CD4-positive, alpha-beta T cell treated with Interleukin-15 for 1 hour (primary cell): ENCODE measurements at places on chromosomes 5 and 9.

DNA sequence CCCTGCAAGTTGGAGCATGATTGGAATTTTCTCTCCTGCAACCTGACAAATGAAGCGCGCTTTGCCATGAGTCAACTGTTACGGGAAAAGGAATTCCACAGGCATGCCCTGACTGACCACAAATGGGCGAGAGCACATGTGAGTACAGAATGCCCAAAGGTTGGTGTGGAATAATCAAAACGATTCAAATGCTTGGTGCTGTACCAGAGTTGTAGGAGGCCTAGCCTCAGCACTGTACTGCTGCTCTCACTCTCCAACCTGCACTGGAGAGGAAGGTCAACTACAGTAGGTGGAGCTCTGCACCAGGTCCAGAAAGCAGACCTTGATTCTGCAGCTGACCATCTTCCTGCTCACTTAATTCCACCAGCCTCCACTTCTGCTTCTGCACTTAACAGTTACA, 406.9 kb upstream of the ACTBL2 start:
- DNase-seq = no peak

DNA sequence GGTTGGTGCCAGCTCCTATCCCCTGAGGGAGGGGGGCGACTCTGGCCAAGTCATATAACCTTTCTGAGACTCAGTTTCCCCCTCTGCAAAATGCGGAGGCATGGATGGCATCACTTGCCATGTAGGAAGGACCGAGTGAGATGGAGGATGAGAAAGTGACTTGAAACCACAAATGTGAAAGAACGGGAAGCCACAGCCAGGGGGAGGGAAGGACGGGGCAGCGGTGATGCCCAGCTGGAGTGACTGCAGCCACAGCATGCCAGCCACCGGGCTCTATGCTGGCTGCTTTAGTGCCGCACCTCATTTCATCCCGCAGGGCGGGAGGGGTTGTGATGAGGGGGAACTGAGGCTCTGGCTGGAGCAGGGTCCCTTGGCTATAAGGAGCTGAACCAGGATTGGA, 74.5 kb downstream of the HMCN2 start:
- no peak for DNase-seq

DNA sequence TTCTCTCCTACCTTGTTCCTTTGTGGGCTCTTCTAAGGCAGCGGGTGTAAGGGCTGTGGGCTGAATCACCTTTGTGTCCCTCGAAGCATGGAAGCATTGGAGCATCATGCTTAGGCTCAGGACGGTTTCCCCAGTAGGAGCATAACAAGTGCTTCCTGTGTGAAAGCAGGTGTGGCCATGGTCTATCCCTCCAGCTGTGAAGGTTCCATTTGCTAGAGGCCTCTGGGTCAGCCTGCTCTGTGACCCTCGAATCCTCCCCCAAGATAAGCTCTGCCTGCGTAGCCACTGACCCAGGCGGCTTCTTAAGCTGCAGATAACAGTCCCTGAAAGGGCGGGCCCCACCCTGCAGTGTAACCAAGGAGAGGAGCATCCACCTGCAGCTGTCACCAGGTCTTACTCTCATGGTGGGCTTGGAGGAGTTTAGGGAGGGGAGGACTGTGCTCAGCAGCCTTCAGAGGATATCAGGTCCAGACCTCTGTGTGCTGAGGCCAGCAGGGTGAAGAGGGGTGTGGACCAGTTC, 8.4 kb upstream of the NDST1 start:
- no peak for DNase-seq

DNA sequence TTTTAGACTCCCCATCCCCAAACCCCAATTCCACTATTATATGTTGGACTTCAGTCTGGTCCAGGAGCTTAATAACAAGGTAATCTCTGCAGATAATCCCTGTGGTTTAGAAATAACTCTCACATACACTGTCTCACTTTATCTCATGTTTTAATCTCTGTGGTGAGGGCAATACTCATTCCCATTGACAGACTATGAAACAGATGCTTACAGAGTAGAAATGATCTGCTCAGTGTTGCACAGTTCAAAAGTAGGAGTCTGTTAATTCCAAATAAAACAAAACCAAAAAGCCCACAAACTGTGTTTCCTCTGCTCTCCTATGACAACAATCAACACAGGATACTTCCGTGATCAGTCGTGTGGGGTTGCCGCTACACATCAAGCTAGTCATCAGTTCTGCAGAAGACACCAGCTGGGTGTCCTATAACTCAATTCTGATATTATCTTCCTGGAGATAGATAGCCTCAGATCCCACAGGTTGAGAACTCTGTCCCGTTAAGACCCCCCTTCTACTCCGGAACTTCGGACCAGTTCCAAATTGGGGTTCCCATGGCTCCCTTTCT, 26.3 kb upstream of the FANCC start:
- DNase-seq = no peak

- no peak for DNase-seq
These were observed 46.6 kb downstream of the PALM2AKAP2 start for GRCh38 chr9:109826559-109826958.

GRCh38 chr5:68554571-68555279, 339.2 kb downstream of the PIK3R1 start:
- no peak for DNase-seq
